ENCODE measurements at places on chromosomes 3 and 15.

- DNase-seq: peak; percentile 80
Measured at GRCh38 chr3:132721479-132722164, 587 bp downstream of the NPHP3 start.

GRCh38 chr3:108818404-108818803 is 4.2 kb upstream of the TRAT1 start:
- no peak for DNase-seq

GRCh38 chr15:50219820-50220219 is 37.8 kb downstream of the SLC27A2 start:
- no peak for DNase-seq

DNA sequence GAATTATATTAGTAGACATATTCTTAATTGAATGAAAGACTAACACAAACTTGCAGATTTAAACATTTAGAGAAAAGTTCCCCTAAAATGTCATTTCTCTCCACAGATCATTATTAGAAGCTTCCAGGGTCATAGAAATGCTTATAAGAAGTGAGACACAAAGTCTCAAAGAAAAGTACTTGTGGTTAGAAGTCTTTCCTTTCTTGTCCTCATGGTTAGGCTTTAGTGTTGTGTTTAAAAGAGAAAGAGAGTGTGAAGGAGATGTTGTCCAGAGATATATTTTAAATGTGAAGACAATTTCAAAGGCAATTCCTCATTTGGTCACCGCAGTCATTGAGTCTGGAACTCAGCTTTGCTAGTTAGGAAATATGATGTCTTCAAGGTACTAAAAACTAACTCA is 230.4 kb upstream of the ARPP21 start:
- no peak for DNase-seq

DNA sequence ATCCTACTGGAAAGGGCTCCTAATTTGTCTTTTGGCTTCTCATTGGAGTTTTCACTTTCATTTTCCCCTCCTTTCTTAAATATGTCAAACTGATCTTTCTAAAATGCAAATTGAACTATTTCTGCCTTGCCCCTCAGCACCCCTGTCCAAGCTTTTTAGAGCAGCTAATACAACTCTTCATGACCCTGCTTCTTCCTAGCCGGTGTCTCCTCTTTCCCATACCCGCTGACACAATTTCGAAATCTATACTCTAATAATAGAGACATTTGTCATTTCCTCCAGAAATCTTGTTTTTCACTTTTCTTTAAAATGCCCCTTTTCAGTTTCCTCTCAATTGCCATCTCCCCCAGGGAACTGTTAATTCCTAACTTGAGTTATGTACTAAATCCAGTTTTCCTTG is 2.9 kb upstream of the EPHA3 start:
- DNase-seq: no peak

- no peak for DNase-seq
Measured at GRCh38 chr3:22609139-22609538, 594.0 kb upstream of the UBE2E2 start.

DNA sequence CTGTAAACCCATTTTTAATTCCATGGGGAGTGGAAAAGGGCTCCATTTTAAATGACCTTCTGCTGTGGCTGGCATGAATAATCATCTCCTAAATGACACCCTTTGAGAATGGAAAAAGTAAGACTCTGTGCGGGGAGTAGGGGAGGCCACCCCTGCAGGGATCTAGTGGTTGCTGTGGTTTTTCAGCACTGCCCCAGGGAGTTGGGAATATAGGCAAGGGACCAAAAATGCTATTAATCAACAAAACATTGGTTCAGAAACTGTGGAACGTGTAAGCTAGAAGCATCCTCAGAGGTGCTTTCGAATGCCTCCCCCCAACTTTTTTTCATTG is 30.1 kb upstream of the ADAMTS7 start:
- no peak for DNase-seq

GRCh38 chr3:11349446-11349845 is 77.2 kb downstream of the ATG7 start:
- DNase-seq: no peak

GRCh38 chr3:39843440-39843839 is 34.0 kb downstream of the MYRIP start:
- peak; percentile 32 for DNase-seq

GRCh38 chr3:112167758-112168157 is 34.7 kb upstream of the GCSAM start:
- DNase-seq: no peak

GRCh38 chr3:80688814-80689213 is 921.0 kb upstream of the ROBO1 start:
- DNase-seq: peak; percentile 91

GRCh38 chr3:67648701-67649100 is 5.7 kb downstream of the SUCLG2 start:
- no peak for DNase-seq

DNA sequence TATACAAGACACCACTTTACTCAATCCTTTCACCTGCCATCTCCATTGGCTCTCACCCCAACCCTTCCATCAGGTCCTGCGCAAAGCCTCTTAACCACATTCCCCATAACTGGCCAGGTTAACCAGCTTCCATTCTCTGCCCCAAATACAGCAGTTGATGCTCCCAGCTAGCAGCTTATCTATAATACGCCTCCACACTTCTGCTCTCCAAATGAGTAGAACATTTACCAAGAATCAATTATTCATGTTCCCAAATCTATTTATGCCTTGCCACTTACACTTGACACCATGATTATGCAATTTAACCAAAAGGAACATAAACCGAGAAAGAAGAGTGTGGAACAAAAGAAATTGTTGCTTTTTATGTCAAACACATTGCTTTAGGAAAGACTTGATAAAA is 103.7 kb upstream of the TPM1 start:
- no peak for DNase-seq

GRCh38 chr3:43960448-43960840 is 269.7 kb downstream of the ABHD5 start:
- no peak for DNase-seq

DNA sequence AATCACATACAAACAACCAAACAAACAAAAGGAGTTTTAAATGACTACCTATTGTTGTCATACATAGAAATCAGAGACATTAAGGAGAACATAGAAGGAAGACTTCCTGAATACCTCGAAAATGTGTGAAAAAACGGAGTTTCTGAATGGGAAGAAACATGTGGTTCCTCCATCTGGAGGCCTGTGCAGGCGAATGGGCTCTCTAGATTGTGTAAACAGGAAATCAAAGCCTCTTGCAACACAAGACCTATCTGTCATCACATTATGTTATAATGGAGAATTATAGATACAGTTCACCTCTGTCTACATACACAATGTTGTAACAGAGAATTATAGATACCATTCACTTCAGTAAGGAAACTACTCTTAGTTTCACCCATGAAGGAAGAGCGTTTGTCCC is 44.1 kb downstream of the RUBCN start:
- DNase-seq: no peak

Data from spinal cord (tissue), 10 donors.